ENCODE measurements at places on chromosomes 4 and X.

DNA sequence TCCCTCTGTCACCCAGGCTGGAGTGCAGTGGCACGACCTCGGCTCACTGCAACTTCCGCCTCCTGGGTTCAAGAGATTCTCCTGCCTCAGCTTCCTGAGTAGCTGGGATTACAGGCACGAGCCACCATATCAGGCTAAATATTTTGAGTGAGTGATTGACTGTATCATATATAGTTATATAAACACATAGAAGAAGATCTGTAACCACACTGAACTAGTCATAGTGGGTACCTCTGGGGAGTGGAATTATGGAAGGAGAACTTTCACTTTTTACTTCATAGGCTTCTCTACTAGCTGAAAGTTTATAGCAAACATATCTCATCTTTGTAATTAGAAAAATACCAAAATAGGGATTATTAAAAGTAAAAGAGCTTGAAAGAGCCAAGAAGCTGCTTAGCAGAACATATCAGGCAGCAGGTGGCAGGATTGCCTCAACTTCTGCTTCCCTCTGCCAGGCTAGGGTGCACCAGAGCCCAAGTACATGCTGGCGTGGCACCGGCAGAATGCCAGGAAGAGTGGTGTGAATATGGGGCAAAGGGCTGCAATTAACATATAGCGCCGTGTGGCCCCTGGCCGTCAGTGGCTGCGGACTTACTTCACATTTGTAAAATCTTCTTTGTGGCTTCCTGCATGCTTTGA, 39.5 kb upstream of the CD40LG start:
- DNase-seq: peak; percentile 29

DNA sequence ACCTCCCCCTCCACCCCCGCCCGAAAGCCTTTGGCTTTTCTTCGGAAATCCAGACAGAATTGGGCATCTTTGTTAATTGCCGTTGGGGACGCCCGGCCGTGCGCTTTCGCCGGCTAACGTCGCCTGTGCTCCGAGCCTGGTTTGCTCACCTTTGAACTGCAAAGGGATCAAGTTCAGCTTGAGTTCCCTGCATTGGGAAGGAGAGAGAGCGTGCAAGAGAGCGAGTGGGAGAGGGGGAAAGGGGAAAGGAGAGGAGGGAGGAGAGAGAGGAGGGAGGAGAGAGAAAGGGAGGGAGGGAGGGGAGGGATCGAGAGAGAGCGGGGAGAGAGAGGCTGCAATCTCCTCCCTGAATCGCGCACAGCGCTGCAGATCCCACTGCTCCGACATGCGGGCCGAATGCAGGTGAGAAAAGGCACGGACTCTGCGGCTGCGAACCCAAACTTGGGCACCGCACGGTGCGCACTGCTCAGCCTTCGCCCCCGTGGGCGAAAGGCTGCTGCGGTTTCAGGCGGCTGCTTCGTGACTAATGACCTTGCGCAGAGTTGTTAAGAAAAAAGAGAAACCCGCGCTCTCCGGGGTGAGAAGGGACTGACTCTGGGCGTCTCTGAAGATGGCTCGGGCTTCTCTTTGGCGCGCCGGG, at the start of gene PCDH7:
TSS of gene PCDH7 (plus strand) at position 349 of the 640 bp plus-strand sequence. CDS start 1,054 bp downstream, outside the sequence.
- DNase-seq: no peak

GRCh38 chrX:1449036-1449822, 3.5 kb downstream of the ASMTL start:
- no peak for DNase-seq

GRCh38 chr4:109025471-109026076, 262.7 kb upstream of the ETNPPL start:
- DNase-seq: no peak

DNA sequence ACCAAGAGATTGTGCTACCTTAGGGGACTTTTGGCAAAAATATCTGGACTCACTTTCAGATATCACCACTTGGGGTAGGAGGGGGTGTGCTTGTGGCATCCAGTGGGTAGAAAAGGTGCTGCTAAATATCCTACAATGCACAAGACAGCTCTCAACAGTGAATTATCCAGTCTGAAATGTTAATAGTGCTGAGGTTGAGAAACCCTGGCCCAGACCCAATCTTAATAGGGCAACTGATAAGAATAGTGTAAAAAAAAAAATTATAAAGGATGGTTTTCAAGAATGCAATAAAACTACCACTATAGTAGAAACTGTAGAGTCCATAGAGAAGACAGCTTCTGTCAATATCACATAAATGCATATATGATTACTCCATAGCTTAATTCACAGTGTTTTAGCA, 185.5 kb downstream of the ZNF330 start:
- no peak for DNase-seq

GRCh38 chrX:21770631-21771321, 12.9 kb upstream of the SMPX start:
- DNase-seq: no peak

GRCh38 chrX:108704839-108705238, 31.5 kb downstream of the IRS4 start:
- DNase-seq: no peak

DNA sequence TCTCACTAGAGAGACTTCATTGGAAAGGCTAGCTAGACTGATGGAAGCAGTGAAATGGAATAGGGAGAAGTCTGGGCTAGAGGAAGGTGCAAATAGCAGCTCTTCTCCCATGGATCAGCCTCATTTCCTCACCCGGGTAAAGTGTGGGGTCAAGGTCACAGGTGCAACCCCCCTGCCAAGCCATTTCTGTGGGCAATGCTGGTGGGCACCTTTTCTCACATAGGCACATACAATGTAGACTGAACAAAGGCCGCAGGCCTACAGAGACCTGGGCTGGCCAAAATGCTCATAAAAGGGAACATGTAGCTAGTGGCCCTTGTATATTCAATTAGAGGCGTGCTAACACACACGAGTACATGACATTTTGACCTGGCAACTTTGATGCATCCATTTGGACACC, 71.5 kb upstream of the EFNB1 start:
- DNase-seq: no peak

GRCh38 chr4:88522702-88523324, 763 bp downstream of the PYURF start:
- DNase-seq: no peak

- no peak for DNase-seq
Measured at GRCh38 chr4:181536811-181537434, 706.3 kb upstream of the TENM3 start.

- DNase-seq: no peak
Measured at GRCh38 chr4:2756691-2757350, 685 bp upstream of the TNIP2 start.

DNA sequence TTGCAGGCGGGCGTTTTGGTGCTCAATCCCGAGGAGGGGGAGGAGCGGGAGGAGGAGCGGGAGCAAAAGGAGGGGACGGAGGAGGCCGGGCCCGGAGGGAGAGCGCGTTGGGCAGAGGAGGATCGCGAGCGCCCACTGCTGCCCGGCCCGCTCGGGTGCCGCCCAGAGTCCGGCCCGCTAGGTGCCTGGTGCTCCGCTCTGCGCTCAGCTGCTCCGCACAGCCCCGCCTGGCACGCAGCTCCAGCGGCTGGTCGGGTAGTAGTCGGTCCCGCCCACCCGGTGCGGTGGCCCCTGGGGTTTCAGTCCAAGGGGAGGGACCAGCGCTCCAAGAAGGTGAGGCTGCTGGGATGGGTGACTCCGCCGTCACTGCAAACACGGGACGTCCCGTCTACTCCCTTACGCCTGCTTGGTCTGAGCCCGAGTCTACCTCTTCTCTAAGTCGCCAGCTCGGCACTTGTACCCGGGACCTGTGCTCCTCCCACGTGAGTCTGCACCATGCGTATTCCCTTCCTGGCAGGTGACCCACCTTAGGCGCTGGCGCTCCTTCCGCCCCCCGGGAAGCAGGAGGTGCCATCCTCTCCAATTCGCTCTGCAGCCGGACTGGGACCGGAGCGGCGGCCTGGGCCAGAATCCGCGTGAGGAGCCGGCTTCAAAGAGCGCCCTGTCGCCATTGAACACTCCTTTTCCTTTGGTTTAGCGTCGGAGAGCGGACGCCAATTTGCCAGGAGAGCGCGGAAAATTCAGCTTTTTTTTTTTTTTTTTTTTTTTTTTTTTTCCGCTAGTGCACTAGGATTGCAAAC, 405 bp upstream of the HS3ST1 start:
- DNase-seq: peak; percentile 2

GRCh38 chrX:113962343-113962742, 621.5 kb upstream of the HTR2C start:
- DNase-seq: no peak

DNA sequence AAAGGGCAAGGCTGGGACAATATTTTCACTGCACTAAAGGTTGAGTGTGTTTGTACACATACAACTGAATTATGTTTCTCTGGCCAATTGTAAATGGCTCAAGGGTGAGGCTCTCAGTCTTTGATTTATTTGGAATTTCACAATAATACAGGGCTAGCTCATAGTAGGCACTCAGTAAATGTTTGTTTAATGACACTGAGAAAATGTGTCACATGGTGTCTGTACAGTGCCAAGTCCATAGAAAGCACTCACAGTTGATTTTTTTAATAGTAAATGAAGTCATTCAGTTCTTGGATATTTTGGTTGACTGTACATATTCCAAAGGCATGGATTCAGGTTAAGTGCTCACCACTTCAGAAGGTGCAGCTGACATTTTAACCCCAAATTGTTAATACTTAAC, 176.4 kb downstream of the IL1RAPL2 start:
- DNase-seq: no peak

- DNase-seq: no peak
Measured at GRCh38 chr4:165604181-165604580, 225.4 kb downstream of the CPE start.

- no peak for DNase-seq
Measured at GRCh38 chr4:94262163-94263016, 54.7 kb downstream of the SMARCAD1 start.

DNA sequence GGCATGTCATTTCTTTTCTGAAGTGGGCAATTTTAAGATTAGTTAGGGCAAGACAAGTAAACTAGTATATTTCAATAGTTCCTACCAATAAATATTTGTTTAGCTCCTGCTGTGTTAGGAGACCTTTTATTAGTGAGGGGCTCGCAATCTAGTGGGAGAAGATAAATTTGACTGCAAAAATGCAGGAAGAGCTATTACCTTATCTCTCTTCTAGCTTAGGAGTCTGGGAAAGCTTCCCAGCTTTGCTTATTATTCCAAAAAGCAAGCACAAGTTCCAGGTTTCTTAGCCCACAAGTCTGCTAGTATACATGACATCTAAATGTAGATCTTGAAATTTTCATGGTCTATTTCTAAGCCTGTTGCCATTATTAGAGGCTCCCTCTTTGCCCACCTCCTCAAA, 191.1 kb downstream of the GC start:
- DNase-seq: no peak
